ENCODE measurements at places on chromosomes 5 and 9.

GRCh38 chr5:54589786-54590185 is 72.2 kb downstream of the SNX18 start:
- DNase-seq = no peak

DNA sequence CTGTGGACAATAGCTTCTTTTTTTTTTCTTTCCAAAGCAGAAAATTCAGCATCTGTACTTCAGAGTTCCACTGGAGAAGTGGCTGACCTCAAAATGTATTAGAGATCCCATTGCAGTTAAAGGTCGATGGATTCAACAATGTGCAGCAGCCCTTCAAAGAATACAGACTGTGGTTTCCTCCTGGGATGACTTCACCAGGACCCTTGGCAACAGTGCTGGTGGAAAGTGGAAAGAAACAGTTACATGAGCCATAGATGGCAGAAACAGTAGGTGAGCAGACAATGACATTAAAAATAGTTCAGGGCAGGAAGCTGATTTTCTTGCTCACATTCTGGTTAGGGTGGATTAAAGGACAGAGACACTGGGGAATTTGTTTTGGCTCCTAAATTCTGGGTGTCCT is 62.4 kb downstream of the SLC28A3 start:
- DNase-seq = no peak

DNA sequence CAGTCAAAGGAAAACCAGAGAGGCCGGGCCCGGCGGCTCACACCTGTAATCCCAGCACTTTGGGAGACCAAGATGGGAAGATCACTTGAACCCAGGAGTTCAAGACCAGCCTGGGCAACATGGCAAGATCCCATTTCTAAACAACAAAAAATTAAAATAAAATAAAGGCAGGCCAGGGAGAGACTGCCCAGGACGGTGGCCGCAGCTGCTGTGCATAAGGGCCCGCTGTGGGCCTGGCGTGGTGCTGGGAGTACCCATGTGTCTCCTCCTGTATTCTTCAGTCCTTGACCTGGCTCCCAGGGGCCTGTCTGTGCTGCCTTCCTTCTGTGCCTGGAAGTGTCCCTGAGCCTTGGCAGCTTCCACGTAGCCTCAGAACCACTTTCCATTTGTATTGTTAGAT is 56.8 kb upstream of the CNOT6 start:
- DNase-seq = no peak

GRCh38 chr5:93584596-93585040 is 1.6 kb downstream of the NR2F1 start:
- DNase-seq = no peak

GRCh38 chr5:31232273-31232888 is 38.9 kb downstream of the CDH6 start:
- no peak for DNase-seq

- peak; percentile 89 for DNase-seq
These were observed 7.3 kb upstream of the GRHPR start for GRCh38 chr9:37415011-37415719.

DNA sequence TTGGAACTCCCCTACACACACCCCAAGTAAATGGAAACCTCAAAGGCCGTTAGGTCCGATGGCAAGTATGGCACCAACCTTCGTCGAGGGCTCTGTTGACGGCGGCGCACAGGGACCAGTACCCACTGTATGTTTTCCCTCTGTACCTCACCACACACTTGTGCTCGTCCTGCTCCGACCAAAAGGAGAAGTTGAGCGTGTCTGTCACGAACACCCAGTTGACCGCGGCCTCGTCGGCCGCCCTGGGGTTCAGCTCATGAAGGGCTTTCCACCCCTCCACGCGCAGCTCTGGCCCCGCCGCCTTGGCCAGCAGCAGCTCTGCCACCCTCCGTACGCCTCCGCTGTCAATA is 24.0 kb downstream of the HNRNPK start:
- DNase-seq = peak; percentile 61

- no peak for DNase-seq
These were observed 39.8 kb downstream of the SERINC5 start for GRCh38 chr5:80216096-80216495.

GRCh38 chr9:113963696-113964494 is 87.8 kb downstream of the ZNF618 start:
- no peak for DNase-seq

GRCh38 chr5:72036951-72037350 is 70.3 kb upstream of the MAP1B start:
- no peak for DNase-seq

DNA sequence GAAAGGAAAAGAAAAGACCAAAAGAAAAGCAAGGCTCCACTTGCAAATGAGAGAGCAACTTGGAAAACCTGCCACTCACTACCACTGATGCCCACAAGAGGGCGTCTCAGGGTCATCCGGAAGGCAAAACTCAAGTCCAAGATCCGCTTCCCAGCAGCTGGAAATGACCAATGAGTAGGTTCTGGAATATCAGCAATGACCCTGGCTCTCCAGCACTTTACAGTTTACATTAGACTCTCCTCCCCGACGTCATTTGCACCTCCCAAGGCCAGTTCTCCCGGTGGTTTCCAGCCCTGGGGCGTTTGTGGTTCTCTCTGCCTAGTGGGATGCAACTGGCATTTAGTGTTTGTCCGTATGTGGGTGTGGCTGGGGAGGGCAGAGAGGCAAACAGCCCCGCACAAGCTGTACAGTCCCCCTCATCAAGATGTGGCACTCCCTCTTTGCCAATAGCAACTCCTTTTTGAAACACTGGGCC is 193.8 kb upstream of the ZNF618 start:
- DNase-seq = peak; percentile 81

GRCh38 chr9:35798658-35799374 is 7.4 kb downstream of the NPR2 start:
- DNase-seq = peak; percentile 55

GRCh38 chr9:121199921-121200320 is 1.7 kb downstream of the RAB14 start:
- DNase-seq = no peak

DNA sequence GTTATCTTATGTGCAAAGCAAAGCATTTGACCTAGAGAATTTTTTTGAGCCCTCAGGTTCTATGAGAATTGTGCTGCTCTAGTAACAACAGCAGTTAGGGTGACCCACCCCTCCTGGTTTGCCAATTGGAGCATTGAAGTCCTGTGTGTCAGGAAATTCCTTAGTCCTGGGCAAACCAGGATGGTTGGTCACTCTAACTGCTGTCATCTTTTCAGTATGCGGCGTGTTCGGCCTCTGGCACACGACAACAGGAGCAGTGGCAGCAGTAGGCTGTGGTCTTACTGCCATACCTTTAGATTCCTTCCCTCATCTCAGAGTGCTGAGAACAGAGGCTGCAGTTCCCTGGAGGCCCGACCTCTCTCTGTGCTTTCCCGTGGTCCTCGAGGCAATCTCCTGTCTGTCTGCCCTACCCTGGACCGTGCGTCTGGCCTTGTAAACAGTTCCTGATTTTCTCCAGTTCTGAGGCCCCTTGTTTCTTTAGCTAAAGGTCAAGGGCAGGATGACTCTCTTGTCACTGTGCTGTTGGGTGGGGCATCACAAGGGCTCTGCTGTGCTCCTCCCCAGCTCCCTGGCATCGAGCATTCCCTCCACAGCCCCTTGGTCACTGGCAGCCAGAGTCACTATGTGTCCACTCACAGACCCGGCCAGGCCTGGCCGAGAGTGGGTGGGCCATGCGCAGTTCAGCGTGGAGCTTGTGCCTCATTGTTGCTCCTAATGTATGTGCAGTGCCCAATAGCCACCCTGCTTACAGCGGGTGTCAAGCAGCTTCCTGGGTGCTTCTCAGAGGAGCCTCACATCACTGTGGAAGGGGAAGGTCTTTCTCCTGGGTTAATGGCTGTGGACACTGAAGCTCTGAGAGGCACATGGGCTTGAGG is 18.5 kb upstream of the COL15A1 start:
- DNase-seq = no peak

- DNase-seq = no peak
These were observed 291.2 kb downstream of the ADAMTS6 start for GRCh38 chr5:65190328-65191053.

DNA sequence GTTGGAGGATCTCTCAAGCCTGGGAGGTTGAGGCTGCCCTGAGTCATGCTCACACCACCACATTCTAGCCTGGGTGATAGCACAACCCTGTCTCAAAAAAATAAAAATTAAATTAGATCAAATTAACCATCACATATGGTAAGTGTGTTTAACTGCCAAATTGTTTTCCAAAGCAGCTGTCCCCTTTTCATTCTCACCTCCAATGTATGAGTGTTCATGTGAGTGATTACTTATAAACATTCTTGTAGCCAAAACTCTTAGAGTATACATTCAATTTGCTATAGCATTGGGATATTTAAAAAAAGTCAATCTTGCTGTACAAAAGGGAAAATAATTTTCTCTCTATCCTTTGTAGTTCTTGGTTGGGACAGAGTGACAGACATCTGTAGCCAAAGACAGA is 53.4 kb upstream of the SNAPC3 start:
- DNase-seq = no peak

DNA sequence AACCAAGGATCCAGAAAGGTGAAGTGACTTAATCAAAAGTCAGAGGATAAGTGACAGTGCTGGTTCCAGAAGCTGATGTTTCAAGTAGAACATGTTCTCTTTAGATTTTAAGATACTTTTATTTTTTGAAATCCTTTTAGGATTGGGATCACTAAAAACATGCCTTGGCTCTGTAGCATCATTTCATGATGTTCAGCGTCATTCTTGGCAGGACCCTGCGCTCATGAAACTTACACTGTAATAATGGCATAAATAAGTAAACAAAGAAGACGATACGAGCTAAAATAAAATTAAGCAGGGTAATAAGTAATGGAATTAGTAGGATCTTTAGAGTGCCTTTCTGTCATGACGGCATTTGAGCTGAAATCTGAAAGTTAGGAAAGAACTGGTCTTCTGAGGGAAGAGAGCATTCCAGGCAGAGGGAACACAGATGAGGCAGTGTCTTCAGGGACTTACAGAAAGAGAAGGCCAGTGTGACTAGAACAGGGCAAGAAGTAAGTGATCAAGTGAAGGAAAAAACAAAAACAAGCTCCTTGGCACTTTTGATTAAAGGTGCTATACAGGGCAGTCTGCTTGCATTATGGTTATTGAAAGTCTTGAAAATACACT is 19.9 kb downstream of the CTNNA1 start:
- DNase-seq = no peak

DNA sequence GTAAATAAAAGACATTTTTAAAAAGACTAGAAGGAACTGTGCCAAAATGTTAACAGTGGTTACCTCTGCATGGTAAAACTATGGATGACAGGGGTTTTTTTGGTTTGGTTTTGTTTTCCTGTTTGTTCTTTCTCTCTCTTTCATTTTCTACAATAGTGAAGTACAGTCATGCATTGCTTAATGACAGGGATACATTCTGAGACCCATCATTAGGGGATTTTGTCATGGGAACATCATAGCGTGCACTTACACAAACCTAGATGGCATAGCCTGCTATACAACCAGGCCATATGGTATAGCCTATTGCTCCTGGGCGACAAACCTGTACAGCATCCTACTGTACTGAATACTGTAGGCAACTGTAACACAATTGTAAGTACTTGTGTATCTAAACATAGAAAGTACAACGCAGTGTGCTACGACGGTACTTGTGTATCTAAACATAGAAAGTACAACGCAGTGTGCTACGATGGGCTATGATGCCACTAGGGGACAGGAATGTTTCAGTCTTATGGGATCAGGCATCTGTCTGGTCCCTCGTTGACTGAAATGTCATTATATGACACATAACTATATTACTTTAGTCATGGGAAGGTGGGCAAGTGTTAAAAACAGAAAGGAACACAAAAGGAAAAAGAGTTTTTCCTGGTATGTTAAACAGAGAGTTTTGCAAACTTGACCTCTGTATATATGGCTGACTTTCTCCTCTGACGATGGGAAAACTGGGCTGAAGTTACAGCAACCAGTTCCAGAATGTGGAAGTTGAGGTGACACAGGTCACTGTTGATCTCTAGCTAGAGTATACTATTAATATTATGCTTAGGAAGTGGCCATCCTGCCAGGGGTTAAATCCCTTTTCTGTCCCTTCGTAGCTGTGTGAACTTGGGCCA is 7.4 kb upstream of the ADAM19 start:
- no peak for DNase-seq

DNA sequence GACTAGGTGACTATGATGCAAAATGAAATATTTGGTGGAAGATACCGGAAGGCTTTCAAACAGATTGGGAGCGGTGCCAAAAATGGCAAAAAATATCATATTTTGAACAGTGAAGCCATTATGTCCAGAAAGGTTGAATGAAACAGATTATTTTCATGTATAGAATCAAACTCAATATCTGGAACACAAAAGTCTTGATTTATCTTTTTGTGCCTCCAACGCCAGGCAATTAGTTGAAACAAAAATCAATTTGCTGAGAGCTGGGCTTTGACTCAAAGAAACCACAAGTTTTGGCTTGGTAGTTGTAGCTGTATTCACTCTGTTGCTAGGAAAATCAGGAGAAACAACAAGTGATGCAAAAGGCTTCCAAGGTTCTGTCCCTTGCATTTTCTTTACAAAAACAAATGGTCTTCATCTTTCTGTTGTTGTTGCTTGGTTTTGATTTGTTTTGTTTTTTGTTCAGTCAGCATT is 421.7 kb upstream of the TYRP1 start:
- no peak for DNase-seq

- DNase-seq = no peak
These were observed 133.4 kb downstream of the SLC12A2 start for GRCh38 chr5:128216860-128217531.

- DNase-seq = no peak
These were observed 349.6 kb downstream of the SLIT3 start for GRCh38 chr5:168951356-168951755.

DNA sequence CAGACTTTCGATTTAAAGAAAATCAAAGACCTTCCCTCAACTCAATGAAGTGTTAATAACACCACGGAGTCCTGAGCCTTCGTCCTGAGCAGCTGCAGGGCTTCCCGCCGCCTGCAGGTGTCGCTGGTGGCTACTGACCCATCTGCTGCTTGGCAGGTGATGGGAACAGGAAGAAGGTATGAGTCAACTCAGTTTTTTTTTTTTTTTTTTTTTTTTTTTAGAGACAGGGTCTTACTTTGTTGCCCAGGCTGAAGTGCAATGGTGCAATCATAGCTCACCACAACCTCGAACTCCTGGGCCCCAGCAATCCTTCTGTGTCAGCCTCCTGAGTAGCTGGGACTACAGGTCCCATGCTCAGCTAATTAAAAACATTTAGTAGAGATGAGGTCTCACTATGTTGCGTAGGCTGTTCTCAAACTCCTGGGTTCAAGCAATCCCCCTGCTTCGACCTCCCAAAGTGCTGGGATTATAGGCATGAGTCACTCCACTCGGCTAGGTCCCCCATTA is 185.7 kb upstream of the IL12B start:
- peak; percentile 89 for DNase-seq

DNA sequence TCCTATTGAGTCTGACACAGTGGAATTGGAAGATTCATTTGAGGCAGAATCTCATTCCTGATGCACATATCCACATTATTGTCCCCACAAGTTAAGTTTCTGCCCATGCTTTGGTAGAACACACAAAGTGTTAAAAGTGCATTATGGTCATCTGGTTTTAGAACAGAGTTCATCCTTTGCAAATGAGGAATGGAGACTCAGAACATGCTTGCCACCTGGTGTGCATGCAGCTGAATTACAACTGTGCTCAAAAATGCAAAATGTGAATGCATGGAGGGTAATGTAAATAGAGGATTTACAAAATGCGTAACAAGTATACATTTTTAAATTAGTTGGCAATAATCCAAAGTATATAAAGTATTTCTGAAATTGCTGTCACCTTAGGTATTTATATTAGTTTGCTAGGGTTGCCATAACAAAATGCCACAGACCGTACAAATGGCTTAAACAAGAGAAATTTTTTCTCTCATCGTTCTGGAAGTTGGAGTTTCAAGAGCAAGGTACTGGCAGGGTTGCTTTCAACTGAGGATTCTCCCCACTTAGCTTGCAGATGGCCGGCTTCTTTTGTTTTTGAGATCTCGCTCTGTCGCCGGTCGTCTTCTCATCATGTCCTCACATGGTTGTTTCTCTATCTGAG is 671.1 kb downstream of the TAF11L14 start:
- DNase-seq = no peak

- no peak for DNase-seq
These were observed 9.4 kb downstream of the GABRA1 start for GRCh38 chr5:161857358-161857757.

All from stimulated activated CD8-positive, alpha-beta memory T cell treated with anti-CD3 and anti-CD28 coated beads, Interleukin-4, amount 100 ng/mL, for 48 hours (primary cell).